Thymus (tissue), 14 donors: ENCODE measurements at places on chromosomes 13 and 19. TPM values are rescaled to one million over a fixed set of nuclear protein-coding genes. Genes with fewer than 3 reads are reported as not detected.

The ADAMTSL5 gene
- total RNA-seq = 0.05 TPM

The GNG7 gene
- 0.71 TPM for total RNA-seq

The ARL11 gene
- 1.3 TPM for total RNA-seq

The AMER2 gene
- under 0.01 TPM for total RNA-seq

The F10 gene
- total RNA-seq = 2.7 TPM

DNA sequence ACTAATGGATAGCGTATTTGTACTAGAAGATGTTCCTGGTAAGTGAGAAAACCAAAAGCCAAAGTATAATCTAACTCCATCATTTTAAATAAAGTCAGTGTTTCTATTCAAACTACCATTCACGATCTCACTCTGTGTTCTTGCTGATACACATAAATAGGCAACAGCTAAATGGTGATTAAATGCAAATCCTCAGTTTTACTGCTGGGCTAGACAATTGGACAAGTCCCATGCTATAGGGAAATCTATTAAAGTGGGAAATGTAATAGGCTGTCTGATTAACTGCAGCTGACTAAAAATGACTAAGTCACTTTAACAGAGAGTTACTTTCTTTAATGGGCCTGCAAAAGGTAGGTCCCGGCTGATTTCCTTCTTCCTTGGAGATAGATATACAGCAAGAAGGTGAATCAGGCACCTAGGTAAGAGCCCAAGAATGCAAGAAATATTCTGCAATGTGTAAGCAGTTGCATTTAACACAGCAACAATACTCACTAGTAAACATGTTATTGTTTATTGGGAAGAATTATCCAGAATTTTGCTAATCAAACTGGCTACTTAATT is 298.4 kb downstream of the SLITRK6 start:
- no peak overlapping the region for H3K27ac ChIP-seq
- H3K36me3 ChIP-seq = no peaks in the 10 kb centered on the region
- H3K27me3 ChIP-seq = no peaks in the 10 kb centered on the region
- no peak overlapping the region for H3K4me3 ChIP-seq
- no peak for DNase-seq
- H3K4me1 ChIP-seq = no peaks in the 10 kb centered on the region

- no peak for DNase-seq
- H3K36me3 ChIP-seq = peaks cover 79% of the 10 kb centered on the region
- no peaks in the 10 kb centered on the region for H3K27me3 ChIP-seq
- H3K4me1 ChIP-seq = no peaks in the 10 kb centered on the region
Observed at GRCh38 chr19:4361152-4362046, 18.0 kb downstream of the MPND start.

- no peaks in the 10 kb centered on the region for H3K27me3 ChIP-seq
- DNase-seq = no peak
- no peaks in the 10 kb centered on the region for H3K4me1 ChIP-seq
- no peak overlapping the region for H3K4me3 ChIP-seq
- H3K36me3 ChIP-seq = no peaks in the 10 kb centered on the region
Observed at GRCh38 chr13:28603043-28603664, 55.8 kb upstream of the POMP start.

DNA sequence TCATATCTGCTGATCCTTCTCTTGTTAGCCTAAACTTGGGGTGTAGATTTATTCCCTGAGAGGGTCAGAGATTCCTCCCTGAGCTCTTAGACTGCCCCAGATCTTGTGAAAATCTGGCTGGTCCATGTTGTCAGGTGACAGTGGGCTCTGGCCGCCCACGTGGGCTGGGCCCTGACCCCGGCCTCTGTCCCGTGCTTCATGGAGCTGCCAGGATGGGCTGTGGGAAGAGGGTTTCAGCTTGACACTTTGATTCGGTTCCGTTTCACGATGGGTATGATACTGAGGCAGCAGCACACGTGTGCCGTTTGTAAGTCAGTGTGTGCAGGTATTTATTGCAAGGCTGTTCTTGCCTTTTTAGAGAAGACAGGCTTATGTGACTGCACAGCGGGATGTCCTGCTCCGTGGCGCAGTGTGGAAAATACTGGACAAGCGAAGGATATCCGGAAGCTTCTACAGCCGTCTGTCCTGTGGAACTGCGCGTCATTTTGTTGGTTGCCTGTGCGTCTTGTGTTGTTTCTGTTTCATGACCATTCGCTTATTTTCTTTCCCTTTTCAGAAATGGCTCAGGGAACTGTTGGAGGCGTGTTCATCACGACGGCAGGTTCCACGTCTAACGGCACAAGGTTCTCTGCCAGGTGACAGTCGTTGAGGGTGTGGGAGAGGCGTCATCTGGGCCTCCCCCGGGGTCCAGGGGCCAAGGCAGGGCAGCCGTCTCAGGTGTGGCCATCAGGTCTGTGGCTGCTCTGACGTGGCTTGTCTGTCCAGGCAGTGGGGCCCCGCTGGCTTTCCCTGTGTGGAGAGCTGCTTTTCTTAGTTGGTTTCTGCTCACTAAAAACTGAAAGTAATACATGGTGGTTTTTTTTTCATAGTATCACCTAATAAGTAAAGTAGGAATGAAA is 20.5 kb downstream of the ATP4B start:
- no peak for DNase-seq
- H3K27ac ChIP-seq = no peak overlapping the region
- no peak overlapping the region for H3K4me3 ChIP-seq
- H3K27me3 ChIP-seq = no peaks in the 10 kb centered on the region
